ENCODE measurements at places on chromosomes 11 and 22. TPM values are rescaled to one million over a fixed set of nuclear protein-coding genes. Genes with fewer than 3 reads are reported as not detected.

DNA sequence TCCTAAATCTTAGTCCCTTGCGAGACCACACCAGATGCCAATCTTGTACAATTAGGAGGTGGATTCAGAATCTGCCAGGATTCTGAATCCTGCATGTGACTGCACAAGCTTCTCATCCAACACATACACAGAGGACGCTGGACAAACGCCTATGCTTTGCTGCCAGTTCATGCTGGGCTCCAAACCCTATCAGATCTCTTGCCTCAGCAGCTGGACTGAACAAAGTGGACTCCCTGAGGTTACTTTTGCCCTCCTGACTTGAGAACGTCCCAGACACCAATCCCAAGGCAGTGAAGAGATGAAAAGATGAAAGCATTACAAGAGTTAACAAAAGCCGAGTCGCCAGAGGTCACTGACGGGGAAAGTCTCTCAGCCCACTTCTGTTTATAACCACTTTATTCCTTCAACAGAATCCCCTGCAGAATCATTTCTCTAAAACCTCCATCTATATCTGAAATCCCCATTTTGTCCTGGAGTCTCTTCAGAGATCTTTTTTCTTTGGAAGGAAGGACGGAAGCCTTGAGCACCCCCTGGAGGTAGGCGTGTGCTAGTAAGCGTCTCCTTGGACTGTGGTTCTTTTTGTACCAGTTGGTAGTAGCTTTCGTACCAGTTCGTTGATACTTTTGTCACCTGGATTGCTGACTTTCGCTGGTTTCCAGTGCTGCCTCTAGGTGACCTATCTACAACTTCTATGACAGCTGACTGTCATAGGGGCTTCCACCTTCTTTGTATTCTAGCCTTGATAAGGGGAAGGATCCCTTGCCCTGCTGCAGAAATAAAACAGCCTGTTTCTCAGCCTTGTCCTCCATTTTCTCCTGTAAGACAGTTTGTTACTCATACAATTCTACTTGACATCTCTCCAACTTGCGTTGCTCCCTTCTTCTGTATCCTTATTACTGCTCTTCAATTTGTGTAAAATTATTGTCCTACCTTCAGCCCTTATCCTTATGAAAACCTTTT, 26.1 kb upstream of the EED start:
- no peak overlapping the region for H3K4me3 ChIP-seq
- H3K27ac ChIP-seq, result no peak overlapping the region
- H3K36me3 ChIP-seq, result no peaks in the 10 kb centered on the region
- DNase-seq, result peak; percentile 77
- peaks cover 7% of the 10 kb centered on the region for H3K4me1 ChIP-seq
- no peaks in the 10 kb centered on the region for H3K27me3 ChIP-seq

DNA sequence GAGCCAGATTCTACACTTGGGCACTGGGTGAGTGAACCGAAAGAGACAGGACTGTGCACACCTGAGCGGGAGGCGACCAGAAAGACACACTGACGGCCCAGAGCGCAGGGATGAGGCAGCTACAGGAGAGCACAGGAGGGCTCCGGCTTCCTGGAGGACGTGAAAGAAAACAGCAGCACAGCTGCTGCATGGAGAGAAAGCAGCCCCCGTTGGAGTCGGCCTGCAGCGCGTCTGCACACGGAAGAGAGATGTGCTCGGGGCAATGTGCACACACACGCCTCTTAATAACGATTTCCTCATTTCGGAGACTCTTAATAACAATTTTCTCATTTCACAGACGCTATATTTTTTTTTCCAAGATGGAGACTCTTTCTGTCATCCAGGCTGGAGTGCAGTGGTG, 160.4 kb downstream of the CTTN start:
- H3K4me1 ChIP-seq, result no peaks in the 10 kb centered on the region
- no peak overlapping the region for H3K27ac ChIP-seq
- no peak for DNase-seq

- H3K27ac ChIP-seq, result no peak overlapping the region
- peaks cover 35% of the 10 kb centered on the region for H3K4me1 ChIP-seq
- H3K36me3 ChIP-seq, result no peaks in the 10 kb centered on the region
- peak; percentile 90 for DNase-seq
- H3K27me3 ChIP-seq, result no peaks in the 10 kb centered on the region
- H3K4me3 ChIP-seq, result no peak overlapping the region
Observed at GRCh38 chr11:130599073-130599654, 150.7 kb downstream of the ADAMTS15 start.

- peak; percentile 77 for DNase-seq
- H3K4me1 ChIP-seq, result no peaks in the 10 kb centered on the region
- H3K27ac ChIP-seq, result no peak overlapping the region
Observed at GRCh38 chr11:120108154-120108784, 29.6 kb downstream of the TRIM29 start.

- H3K4me1 ChIP-seq, result peaks cover 20% of the 10 kb centered on the region
- no peak overlapping the region for H3K27ac ChIP-seq
- peaks cover 66% of the 10 kb centered on the region for H3K27me3 ChIP-seq
- peak overlapping the region; percentile 27 for H3K4me3 ChIP-seq
Observed at GRCh38 chr22:50548040-50548920, 2.6 kb downstream of the KLHDC7B start.

DNA sequence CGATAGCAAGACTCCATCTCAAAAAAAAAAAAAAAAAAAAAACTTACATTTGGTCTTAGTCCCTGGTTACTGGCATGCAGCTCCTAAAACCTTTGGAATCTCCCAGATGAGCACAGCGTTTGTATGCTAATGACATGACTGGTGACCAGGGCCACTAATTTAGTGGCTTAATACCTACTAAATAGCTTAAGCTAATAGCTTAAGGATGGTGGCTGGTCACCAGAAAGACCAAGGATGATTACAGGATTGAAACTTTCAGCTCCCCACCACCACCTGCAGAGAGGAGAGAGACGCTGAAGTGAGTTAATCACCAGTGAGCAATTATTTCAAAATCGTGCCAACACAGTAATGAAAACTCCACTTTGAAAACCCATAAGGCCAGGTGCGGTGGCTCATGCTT, 37.1 kb downstream of the DENND5A start:
- no peak overlapping the region for H3K4me3 ChIP-seq
- no peaks in the 10 kb centered on the region for H3K27me3 ChIP-seq
- H3K4me1 ChIP-seq, result no peaks in the 10 kb centered on the region
- DNase-seq, result no peak
- no peak overlapping the region for H3K27ac ChIP-seq

DNA sequence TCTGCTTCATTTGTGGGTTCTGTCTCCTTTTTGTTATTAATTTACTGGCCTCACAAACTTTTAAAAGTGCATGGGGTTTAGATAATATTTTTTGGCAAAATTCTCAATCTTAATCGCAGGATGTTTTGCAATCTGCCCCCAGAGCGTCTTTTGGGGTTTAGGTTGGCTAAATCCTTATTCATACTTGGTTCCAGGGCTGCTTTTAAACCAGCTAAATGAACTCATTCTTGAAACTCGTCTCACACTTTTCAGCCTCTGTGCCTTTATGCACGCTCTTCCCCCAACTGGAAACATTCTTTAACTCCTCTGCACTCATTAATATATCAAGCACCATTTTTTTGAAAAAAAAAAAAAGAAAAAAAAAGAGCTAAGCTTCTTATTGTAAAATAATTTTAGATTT, 131.7 kb downstream of the KIF18A start:
- H3K36me3 ChIP-seq, result no peaks in the 10 kb centered on the region
- H3K27me3 ChIP-seq, result no peaks in the 10 kb centered on the region
- H3K4me3 ChIP-seq, result no peak overlapping the region
- H3K4me1 ChIP-seq, result no peaks in the 10 kb centered on the region
- DNase-seq, result no peak
- no peak overlapping the region for H3K27ac ChIP-seq

DNA sequence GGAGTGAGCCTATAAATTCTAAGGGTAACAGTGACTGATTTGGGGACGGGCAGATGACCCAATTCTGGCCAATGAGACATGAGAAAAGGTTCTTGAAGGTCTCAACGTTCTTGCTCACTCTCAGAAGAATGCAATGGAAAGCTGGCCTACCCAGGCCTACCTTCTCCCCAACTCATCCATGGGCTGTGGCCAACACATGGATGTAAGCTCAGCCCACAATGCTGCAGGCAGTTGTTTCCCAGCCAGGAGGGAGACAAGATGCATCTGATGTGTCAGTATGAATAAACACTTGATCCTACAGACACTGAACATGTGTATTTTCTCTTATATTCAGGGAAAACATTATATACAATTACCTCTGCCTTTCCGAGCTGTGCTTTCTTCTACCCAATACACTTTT, 24.4 kb downstream of the PI4KA start:
- no peak overlapping the region for H3K27ac ChIP-seq
- no peak for DNase-seq
- H3K4me3 ChIP-seq, result no peak overlapping the region
- H3K36me3 ChIP-seq, result peaks cover 14% of the 10 kb centered on the region

IL17REL gene
- not detected for total RNA-seq

SLC1A2 gene
- 2.0 TPM for total RNA-seq

RNF26 gene
- total RNA-seq, result 9.8 TPM

SULT4A1 gene
- total RNA-seq, result 3.9 TPM

SLC43A1 gene
- total RNA-seq, result 19.1 TPM

RTL10 gene
- total RNA-seq, result 6.6 TPM

MMP1 gene
- not detected for total RNA-seq

TSPAN18 gene
- 23.9 TPM for total RNA-seq

All from sigmoid colon (tissue), 7 donors.